Chondrocyte (in vitro differentiated cells): ENCODE measurements at places on chromosomes 2 and 18. TPM values are rescaled to one million over a fixed set of nuclear protein-coding genes. Genes with fewer than 3 reads are reported as not detected.

DNA sequence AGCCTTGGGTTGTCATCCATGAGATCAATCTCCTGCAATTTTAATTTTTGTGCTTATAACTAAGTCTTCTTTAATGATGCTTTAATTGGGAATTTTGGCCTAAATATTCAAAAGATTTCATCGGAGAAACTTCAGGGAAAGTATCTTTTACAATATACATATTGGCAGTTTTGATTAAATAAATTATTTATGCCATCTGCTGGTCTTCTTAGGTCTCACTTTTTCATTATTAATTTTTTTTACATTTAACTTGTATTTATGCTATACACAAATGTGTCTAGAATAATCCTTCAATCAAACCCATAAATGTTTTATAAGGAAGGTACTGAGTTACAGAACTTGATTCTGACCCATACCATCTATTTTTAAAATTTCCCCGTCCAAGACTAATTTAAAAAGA, 95.1 kb upstream of the XPO1 start:
- H3K27ac ChIP-seq = no peak overlapping the region
- peaks cover 24% of the 10 kb centered on the region for H3K4me1 ChIP-seq
- no peaks in the 10 kb centered on the region for H3K36me3 ChIP-seq
- H3K27me3 ChIP-seq = no peaks in the 10 kb centered on the region
- no peak for DNase-seq
- H3K4me3 ChIP-seq = no peak overlapping the region

DNA sequence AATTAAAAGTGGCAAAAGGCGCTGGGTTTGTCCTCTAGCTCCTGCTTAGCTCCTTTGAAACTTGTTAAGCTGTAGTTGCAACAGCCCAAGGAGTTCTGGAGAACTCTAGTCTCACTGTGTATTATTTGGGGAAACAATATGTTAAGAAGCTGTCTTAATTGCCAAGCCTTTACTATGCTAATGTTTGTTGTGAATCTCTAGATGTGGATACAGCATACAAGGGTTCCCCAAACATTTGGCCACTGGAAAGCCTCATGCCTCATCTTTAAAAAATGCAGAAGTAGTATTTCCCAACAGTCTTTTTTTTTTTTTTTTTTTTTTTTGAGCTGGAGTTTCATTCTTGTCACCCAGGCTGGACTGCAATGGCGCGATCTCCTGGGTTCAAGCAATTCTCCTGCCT, 236.7 kb downstream of the PRKCE start:
- no peaks in the 10 kb centered on the region for H3K36me3 ChIP-seq
- peaks cover 34% of the 10 kb centered on the region for H3K4me1 ChIP-seq
- no peak overlapping the region for H3K4me3 ChIP-seq
- no peak for DNase-seq

DNA sequence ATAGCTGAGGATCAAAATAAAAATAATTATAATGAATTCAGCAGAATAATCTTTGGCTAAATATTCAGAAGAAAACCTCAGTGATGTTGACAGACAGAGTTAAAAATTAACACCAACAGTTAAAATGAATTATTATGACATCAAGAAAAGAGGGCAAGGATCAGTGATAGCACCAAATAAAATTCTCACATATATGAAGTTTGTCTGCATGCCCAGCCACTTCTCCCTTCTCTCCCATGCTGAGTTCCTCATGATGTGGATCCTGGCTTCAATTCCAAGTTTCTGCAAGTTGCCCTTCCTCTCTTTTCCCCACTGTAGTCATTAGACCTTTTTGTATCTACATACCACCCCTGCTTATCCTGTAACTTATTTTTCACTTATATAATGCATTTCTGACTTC, 6.8 kb downstream of the STRADB start:
- peaks cover 35% of the 10 kb centered on the region for H3K36me3 ChIP-seq
- DNase-seq = no peak
- H3K27me3 ChIP-seq = no peaks in the 10 kb centered on the region
- H3K4me3 ChIP-seq = no peak overlapping the region
- H3K27ac ChIP-seq = no peak overlapping the region

Gene FBXO11
- 57.9 to 58.7 TPM (median 58.1 TPM) in 3 replicates for total RNA-seq

- H3K27me3 ChIP-seq = no peaks in the 10 kb centered on the region
- no peaks in the 10 kb centered on the region for H3K36me3 ChIP-seq
- DNase-seq = no peak
- H3K4me1 ChIP-seq = no peaks in the 10 kb centered on the region
Observed at GRCh38 chr2:124163840-124164239, 138.8 kb downstream of the CNTNAP5 start.

DNA sequence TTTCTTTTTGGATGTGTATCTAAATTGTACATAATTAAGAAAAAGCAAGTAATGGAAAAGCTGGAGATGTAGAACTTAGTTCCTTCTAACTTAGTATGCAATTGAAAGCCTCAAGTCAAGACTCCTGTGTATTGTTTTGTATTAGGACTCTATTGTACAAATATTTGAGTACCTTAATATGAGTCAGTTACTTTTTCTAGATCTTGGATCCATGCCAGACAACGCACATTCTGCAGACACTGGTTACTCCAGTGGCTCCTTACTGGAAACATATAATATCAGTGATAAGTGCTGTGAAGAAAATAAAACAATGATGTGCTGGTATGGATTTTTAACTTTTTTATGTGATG, 1.5 kb downstream of the SLC39A10 start:
- H3K4me3 ChIP-seq = peak overlapping the region; percentile 90
- H3K27me3 ChIP-seq = no peaks in the 10 kb centered on the region
- H3K27ac ChIP-seq = peak overlapping the region; percentile 96
- no peaks in the 10 kb centered on the region for H3K36me3 ChIP-seq
- DNase-seq = no peak

Gene DYSF
- 83.0 to 115 TPM (median 112 TPM) in 3 replicates for total RNA-seq

GRCh38 chr18:55337908-55338521, 250.0 kb downstream of the TCF4 start:
- peak overlapping the region; percentile 63 for H3K4me3 ChIP-seq
- H3K27ac ChIP-seq = peak overlapping the region; percentile 82
- DNase-seq = no peak
- no peaks in the 10 kb centered on the region for H3K36me3 ChIP-seq
- peaks cover 22% of the 10 kb centered on the region for H3K4me1 ChIP-seq
- H3K27me3 ChIP-seq = no peaks in the 10 kb centered on the region

- peaks cover 26% of the 10 kb centered on the region for H3K4me1 ChIP-seq
- H3K36me3 ChIP-seq = no peaks in the 10 kb centered on the region
- no peak overlapping the region for H3K27ac ChIP-seq
- no peak overlapping the region for H3K4me3 ChIP-seq
Observed at GRCh38 chr2:201816657-201817575, 10.6 kb downstream of the CDK15 start.

DNA sequence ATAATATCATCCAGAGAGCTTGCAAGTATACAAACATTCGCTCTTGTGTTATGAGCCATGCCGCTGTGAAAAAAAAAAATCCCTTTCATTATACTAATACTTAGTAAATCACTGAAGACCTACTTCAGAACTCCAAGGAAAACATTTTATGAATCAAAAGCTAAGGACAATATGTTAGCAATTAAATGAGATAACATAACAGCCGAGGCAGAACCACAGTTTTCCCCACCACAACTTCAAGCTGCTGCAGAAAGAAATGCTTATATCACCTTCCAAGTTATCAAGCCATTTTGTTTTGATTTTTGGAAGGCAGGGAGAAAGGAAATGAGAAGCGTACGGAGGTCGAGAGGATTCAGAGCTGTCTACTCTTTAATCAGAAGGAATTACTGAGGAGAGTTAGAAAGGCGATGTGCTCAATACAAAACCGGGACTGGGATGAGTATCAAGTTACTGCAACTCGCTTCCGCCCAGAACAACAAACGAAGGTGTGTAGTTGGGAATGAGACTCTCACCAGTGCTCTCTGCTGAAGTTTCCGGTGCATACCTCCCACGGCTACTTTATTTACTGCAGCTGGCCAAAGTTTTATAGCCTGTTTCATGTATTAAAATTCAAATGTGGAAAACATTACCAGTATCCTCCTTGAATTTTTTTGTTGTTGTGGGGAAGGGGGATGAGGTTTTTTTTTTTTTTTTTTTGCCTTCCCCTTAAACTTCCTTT, 292.2 kb upstream of the CCDC68 start:
- H3K36me3 ChIP-seq = peaks cover 8% of the 10 kb centered on the region
- peak overlapping the region; percentile 37 for H3K4me3 ChIP-seq
- peaks cover 58% of the 10 kb centered on the region for H3K4me1 ChIP-seq
- H3K27me3 ChIP-seq = no peaks in the 10 kb centered on the region
- peak overlapping the region; percentile 62 for H3K27ac ChIP-seq

GRCh38 chr18:6866552-6867085, 137.1 kb downstream of the ARHGAP28 start:
- H3K4me3 ChIP-seq = no peak overlapping the region
- H3K27ac ChIP-seq = no peak overlapping the region
- H3K27me3 ChIP-seq = no peaks in the 10 kb centered on the region

DNA sequence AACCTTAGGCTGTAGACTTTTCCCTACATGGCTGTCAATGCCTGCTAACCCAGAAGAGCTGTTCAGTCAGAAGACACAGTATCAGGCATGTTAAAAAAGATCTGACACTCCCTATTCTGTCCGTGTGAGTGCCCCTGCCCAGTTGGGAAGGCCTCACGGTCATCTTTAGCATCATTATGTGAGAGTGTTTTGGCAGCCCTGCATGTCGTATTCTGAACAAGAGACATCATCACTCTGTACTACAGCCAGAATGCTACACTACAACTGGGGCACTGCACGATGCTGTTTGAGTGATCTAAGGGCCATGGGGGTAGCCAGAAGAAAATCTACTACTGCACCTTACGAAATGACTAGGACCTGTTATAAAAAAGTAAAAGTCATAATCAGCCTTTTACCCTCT, 67.2 kb downstream of the GREB1L start:
- H3K36me3 ChIP-seq = peaks cover 2% of the 10 kb centered on the region
- no peak for DNase-seq
- no peak overlapping the region for H3K27ac ChIP-seq

DNA sequence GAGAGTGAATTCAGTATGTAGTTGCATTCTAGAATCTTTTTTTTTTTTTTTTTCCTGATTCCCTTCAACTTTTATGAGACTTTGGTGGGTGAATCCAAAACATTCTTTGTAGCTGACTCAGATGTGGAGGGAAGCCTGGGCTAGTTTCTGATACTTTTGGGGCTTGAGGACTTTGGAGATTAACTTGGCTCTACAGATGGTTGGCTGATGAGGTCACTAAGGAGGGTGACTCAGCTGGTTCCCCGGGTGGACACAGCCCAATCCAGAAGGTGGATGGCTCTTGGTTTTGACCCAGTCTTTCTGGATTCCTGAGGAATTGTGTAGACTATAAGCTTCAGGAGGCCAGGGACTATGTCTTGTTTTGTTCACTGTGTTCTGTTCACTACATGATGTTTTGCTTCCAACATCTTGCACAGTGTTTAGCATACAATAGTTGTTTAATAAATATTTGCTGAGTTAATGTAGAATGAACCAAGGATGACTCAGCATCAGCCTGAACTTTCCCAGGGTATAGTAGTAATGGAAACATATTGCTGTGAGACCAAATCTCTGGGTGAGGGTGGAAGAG, 30.5 kb downstream of the LAMA3 start:
- H3K4me1 ChIP-seq = peaks cover 70% of the 10 kb centered on the region
- no peak overlapping the region for H3K4me3 ChIP-seq
- DNase-seq = no peak
- H3K36me3 ChIP-seq = no peaks in the 10 kb centered on the region

DNA sequence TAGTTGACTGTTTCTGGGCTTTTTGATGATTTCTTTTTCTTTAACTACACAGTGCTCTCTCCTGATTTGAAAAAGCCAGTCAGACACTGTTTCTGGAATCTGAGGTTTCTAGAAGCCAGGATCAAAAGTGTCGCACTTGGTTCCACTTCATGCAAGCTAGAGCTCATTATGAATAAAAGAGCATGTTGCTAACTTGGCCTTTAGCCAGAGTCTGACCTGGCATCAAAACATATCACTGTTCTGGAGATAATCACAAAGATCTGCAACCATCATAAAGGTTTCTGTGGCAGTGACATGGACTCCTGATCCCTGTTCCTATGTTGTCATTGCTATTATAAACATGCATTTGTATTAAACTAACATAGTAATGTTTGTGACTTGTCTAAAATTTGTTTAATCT, 76.1 kb upstream of the MAPRE2 start:
- no peaks in the 10 kb centered on the region for H3K36me3 ChIP-seq
- H3K27me3 ChIP-seq = no peaks in the 10 kb centered on the region
- no peak for DNase-seq
- no peak overlapping the region for H3K4me3 ChIP-seq
- H3K27ac ChIP-seq = no peak overlapping the region

Gene PRKRA
- 42.8 to 48.8 TPM (median 48.8 TPM) in 3 replicates for total RNA-seq

Gene NBEAL1
- 37.9 to 41.4 TPM (median 38.7 TPM) in 3 replicates for total RNA-seq

DNA sequence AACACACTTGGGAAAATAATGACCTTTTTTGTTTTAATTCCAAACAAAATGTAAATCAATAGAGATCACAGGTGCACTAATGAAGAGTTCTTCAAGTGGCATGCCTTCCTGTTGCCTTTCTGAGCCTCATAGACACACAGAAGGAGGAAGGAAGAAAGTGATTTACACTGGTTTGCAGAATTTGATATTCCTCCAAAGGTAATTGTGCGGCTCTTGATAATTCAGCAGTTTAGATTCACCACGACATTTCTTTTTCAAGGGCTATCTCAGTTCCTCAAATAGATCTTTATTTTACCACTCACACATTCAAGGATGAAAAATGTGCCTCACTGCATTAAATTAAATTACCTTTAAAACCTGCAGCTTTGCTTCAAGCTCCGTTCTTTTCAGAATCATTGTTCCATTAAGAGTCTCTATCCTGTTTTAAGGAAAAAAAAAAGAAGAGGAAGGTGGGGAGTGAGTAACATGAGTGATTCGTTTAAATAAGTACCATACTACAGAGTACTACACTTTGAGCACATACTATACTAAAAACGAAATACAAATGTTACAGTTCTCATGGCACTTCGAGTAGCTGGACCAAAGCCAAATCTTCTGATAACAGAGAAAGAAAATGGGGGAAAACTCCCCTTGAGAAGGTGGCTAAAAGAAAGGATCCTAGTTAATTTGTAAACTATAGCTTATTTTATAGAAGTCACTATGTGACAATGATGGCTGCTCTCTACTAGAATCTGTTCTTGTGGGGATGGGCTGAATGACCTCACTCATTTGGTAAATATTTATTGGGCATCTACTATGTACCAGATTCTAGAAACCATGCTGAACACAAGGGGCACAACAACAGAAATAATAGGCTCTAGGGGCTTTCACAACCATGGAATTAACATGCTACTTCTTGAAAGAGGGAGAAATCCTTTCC, 16.6 kb downstream of the CYTIP start:
- peaks cover 1% of the 10 kb centered on the region for H3K36me3 ChIP-seq
- no peaks in the 10 kb centered on the region for H3K4me1 ChIP-seq
- H3K27ac ChIP-seq = no peak overlapping the region

DNA sequence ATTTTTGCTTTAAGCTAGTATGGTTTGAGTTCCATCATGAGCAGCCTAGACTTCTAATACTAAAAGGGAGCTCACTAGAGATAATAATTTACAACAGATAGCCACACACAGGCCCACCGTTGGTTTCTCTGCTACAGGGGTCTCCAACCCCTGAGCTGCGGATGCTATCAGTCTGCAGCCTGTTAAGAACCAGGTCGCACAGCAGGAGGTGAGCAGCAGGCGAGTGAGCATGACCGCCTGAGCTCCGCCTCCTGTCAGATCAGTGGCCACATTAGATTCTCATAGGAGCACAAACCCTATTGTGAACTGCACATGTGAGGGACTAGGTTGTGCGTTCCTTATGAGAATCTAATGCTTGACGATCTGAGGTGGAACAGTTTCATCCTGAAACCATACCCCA, 150.6 kb downstream of the HRH4 start:
- H3K4me3 ChIP-seq = no peak overlapping the region
- no peaks in the 10 kb centered on the region for H3K36me3 ChIP-seq
- H3K27me3 ChIP-seq = no peaks in the 10 kb centered on the region
- H3K4me1 ChIP-seq = no peaks in the 10 kb centered on the region

Gene KIF1A
- total RNA-seq = 15.2 to 63.5 TPM (median 60.0 TPM) in 3 replicates

Gene ERMN
- total RNA-seq = not detected in 3 replicates

GRCh38 chr2:121617042-121617599, 32.1 kb downstream of the CLASP1 start:
- H3K4me3 ChIP-seq = no peak overlapping the region
- H3K27me3 ChIP-seq = no peaks in the 10 kb centered on the region
- no peak for DNase-seq
- no peak overlapping the region for H3K27ac ChIP-seq
